ENCODE measurements at places on chromosomes 12 and 14.

DNA sequence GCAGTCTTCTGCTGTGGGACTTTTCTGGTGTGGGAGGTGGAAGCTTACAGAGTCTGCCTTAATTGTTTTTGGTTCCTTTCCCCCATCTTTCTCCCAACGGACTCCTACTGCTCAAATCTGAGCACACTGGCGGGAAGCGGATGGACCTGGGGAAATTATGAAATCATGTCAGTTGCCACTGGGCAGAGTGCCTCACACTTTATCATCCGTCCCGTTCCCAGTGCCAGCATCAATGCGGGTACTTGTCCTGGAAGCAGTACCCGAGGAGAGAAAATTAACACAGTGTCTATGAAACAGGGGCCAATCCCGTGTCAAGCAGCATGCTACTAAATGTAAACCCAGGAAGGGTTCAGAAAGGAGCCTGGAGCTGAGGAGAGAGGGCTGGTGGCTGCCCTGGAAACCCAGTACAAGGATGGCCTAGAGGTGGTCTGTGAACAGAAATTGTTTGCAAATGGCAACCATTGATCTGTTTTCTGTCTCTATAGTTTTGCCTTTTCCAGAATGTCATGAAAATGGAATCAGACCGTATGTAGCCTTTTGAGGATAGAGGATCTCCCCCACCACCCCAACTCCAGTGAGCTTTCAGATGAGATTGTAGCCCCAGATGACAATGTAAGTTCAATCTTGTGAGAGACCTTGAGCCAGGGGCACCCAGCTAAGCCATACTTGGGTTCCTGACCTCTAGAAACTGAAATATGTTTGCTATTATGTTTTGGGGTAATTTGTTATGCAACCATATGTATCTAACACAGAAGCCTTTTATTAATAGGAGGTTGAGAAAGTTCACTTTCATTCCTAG lies 908 bp upstream of the CDKL1 start:
- DNase-seq, result no peak

DNA sequence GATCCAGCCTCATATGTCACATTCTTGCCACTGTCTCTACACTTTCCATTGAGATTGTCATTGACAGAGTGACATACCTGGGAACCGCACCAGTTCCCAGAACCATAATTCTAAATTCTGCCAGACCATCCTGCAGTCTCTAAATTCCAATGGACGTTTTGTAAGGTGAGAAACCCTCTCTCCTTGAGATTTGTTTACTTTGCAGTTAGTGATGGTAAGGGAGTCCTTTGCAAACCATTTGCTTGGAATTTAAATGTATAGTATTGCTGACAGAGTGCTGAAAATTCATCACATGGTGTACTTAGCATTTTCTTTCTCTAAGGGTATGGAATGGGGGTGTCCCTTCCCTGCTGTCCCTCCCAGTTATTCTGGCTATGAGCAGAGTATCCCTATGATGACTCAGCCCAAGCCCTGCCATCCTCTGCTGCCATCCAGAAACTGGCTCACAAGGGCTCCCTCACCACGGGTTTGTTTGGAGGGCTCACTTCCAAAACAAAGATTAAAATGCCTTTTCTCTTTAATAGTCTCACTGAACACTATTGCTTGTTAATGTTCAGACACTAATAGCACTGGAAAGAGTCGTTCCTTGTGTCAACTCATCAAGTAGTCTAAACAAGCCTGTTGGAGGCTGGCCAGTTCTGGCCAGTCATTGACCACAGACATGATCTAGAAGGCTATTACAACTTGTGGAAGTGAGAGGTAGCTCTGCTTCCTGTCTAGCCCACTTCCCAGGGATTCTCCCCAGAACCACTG lies 129.0 kb upstream of the HMGA2 start:
- no peak for DNase-seq

DNA sequence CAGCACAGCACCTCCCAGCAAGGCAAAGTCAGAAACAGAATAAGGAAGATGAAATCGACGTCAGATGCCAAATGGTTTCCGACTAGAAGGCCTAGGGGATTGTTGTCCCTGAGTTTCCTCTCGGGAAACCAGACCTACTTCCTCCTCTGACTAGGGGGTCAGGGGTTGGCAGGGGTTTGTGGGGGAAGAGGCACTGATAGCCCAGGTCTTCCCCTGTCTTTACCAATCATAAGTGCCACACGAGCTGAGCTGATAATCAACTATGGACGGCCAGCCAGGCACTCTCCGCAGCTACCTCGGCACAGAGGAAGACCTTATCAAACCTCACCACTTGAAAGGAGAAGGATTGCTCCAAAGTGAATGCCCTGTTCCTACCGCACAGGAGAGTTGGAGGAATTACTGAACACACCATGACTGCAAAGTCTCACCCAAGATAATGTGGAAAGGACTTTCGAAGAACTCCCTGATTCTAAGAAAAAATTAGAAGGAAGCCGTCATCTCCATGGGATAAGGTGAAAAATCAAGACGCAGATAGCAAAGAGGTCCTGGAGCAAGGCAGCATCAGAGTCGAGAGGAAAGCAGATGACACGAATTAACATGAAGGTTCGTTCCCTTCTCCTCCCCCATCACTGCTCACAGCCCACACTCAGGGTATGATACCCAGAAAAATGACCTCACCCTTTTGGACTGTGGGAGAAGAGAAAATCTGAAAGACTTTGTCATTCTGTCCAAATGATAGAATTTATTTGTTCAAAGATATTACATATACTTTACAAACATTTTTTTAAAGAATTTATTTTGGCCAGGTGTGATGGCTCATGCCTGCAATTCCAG lies 77.7 kb upstream of the MED13L start:
- DNase-seq, result no peak

GRCh38 chr14:100261621-100262020 lies 22.7 kb downstream of the YY1 start:
- no peak for DNase-seq

DNA sequence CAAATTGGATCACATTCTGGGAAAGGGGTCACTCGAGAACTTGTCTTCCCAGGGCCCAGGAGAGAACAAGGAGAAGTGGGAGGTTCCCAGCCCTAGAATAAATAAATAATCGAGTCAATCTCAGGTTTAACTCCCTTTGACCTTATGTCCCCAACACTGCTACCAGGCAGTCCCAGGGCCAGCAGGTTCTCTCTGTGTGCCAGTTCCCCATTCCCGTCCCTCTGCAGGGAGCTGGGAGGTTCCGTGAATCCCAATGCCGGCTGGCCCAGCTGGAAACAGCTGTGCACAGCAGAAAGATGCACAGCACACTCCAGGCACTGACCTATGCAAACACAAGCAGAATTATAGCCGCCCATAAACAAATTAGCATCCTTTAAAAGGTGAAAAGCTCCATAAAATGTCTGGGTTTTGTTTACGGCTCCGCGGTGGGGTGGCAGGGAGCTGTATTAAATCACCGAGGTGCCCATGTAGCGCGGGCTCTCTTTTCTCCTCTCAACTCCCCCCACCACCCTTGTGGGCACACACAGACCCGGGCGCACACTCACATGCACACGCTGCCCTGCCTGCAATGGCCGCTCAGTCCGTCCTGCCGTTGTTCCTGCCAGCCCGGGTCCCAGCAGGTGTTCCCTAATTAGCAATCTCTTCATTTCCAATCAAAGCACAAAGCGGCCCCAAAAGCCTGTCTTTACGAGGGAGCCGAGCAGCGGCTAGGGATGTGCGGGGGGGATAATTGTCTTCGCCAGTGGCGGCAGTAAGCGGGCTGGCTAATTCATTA lies 46.6 kb upstream of the ESRRB start:
- no peak for DNase-seq

- no peak for DNase-seq
Measured at GRCh38 chr12:19749906-19750574, 310.7 kb downstream of the AEBP2 start.

GRCh38 chr14:95149441-95149840 lies 7.9 kb downstream of the DICER1 start:
- DNase-seq, result no peak

- no peak for DNase-seq
Measured at GRCh38 chr12:12384571-12385340, 27.9 kb downstream of the BORCS5 start.

DNA sequence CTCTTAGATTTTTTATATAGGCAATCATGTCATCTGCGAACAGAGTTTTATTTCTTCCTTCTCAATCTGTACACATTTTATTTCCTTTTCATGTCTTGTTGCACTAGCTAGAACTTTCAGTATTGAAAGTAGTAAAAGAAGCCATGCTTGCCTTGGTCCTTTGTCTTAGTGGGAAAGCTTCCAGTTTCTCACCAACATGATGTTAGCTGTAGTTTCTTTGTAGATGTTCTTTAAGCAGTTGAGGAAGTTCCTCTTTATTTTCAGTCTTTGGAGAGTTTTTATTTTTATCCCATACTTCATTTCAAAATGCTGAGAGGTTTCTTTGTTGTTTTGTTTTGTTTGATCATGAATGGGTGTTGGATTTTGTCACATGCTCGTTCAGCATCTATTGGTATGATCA lies 12.7 kb upstream of the RIMKLB start:
- no peak for DNase-seq

- DNase-seq, result no peak
Measured at GRCh38 chr14:74392616-74393570, 33.1 kb downstream of the SYNDIG1L start.

DNA sequence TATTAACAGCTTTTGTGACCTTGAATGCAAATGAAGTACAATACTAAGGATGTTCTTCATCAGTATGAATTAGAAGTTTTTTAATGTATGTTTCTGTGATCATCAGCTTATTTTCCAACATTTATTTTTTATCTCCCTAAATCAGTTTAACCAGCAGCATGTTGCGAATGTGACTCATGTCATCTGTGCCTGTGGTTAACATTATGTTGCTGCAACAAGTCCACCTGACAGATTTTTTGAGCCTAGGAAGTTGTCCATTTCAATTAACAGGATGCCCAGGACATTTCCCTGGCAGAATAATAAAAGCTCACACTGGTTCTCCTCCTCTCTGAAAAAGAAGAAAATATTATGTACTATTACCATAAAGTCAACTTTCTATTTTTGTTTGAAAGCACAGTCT lies 155.5 kb downstream of the SYT1 start:
- DNase-seq, result no peak

GRCh38 chr14:42437809-42438208 lies 831.1 kb downstream of the LRFN5 start:
- DNase-seq, result no peak

GRCh38 chr12:105590571-105590970 lies 260.1 kb downstream of the C12orf75 start:
- no peak for DNase-seq

- DNase-seq, result no peak
Measured at GRCh38 chr12:75603475-75603874, 92.1 kb upstream of the KRR1 start.

GRCh38 chr14:33357225-33358010 lies 418.7 kb downstream of the NPAS3 start:
- DNase-seq, result no peak

DNA sequence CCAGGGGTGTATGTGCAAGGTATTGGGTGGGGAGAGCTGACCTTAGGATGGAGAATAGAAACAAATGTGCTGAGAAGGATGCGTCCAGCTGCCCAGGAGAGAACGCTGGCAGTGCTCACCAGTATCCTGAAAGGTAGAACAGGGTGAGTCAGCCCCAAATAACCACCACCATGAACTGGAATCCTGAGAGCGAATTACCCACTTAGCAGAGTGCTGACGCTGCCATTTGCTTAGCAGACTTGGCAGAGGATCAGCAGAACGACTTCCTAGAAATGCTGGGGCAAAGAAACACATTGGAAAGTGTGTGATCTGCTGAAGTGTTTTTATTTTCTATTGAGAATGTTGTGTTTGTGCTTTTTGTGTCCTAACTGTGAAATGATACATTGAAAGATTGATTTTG lies 213.6 kb downstream of the ADGRD1 start:
- DNase-seq, result no peak

DNA sequence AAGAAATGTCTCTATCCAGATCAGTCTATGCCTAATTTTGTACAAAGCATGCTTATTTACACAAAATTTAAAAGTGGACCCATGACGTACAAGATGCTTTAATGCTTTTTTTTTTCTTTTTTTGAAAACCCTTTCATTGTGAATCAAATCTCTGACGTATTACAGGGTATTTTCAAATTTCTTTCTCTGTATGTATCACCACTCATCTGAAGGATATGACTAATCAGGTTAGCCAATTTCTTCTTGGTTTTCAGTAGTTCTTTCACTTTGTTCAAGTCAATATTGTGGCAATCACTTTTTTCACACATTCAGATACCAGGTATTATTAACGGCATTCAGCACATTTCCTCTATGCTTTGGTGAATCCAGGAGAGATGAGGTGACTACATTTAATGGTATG lies 685.3 kb downstream of the TRHDE start:
- DNase-seq, result no peak

DNA sequence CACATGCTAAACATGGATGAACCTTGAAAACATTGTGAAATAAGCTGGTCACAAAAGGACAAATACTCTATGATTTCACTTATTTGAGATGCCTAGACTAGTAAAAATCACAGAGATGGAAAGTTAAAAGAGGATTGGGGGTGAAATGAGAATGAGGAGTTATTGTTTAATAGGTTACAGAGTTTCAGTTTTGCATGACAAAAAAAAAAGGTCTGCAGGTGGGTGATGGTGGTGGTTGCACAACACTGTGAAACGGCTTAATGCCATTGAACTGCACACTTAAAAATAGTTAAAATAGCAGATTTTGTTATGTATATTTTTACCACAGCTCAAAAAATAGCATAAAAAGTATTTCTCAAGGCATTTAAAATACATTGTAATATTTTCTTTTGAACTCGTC lies 151.9 kb upstream of the NRXN3 start:
- DNase-seq, result no peak

GRCh38 chr12:69501154-69501895 lies 31.1 kb downstream of the FRS2 start:
- no peak for DNase-seq

- no peak for DNase-seq
Measured at GRCh38 chr12:88957358-88957757, 377.1 kb upstream of the KITLG start.

GRCh38 chr12:46523446-46523845 lies 150.9 kb upstream of the SLC38A2 start:
- DNase-seq, result no peak

DNA sequence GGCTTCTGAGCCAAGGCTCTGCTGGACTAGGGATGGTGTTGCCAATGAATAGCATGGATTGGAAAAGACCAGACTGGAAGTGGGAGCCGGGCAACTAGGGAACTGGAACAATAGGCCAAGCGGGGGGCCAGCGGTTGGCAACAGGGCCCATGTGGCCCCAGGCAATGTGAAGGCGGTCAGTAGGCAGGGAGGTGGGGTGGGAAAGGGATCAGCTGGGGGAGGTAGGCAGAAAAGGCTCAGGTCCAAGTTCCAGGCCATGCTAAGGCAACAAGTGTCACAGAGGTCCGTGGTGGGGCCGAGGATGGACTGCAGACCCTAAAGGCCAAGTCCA lies 14.9 kb upstream of the MLXIP start:
- DNase-seq, result no peak

- DNase-seq, result no peak
Measured at GRCh38 chr14:30751646-30752416, 122.5 kb upstream of the COCH start.

All from cortex of kidney (tissue), 1 donor.